Nucleus accumbens (tissue), 56 donors: ENCODE measurements at places on chromosomes 3 and 15.

DNA sequence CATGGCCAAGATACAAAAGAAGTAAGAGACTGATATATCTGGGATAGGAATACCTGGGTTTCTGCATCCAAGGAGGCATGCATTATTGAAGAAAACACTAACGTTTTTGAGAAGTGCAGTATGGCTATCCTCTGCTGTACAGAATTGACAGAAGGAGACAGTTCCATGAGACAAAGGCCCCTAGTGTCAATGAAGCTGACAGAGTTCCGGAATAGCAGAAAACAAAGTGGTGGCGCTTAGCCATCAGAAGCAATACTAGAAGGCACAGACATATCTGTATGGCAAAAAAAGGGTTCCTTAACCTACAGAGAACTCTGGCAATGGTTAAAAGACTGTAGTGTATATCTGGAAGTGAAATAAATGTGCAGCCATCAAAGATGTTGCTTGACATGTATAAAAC, 77.8 kb downstream of the VGLL3 start:
- no peak for DNase-seq

DNA sequence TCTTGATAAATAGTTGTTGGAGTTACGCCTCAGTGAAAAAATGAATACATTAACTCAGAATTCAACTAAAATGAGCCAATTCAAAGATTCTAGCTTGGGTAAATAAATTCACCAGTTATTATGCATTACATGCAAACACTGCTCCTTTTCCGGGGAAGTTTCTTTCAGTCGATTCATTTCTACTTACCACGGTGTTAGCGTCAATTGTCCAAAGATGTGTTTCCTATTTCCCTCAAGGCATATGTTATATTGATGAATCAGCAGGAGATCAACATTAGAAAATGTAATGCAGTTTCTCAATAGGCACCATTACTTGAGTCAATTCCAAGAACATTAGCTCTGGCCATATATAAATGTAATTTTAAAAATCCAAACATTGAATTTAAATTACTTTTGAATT, 517.7 kb downstream of the OTOL1 start:
- no peak for DNase-seq

GRCh38 chr3:126321490-126321889, 35.7 kb downstream of the KLF15 start:
- DNase-seq: no peak

GRCh38 chr3:162558016-162558415, 1061.4 kb downstream of the OTOL1 start:
- no peak for DNase-seq

DNA sequence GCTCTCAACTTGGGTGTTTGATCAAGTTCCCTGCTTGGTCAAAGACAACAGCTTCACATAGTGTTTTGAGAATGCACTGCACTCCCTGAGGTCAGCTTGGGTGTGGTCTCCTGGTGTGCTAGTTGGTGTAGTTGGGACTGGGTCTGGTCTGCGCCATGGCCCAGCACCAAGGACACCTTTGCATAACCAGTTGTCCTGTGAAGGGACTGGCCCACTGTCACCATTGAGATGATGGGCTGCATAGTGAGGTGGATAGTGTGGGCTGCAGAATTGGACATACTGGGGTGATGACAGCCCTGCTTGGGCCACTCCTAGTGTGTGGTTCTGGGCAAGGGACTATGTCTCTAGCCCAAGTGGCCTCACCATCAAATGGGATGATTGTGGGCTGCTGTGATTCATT, 9.5 kb downstream of the RPSA start:
- DNase-seq: no peak

DNA sequence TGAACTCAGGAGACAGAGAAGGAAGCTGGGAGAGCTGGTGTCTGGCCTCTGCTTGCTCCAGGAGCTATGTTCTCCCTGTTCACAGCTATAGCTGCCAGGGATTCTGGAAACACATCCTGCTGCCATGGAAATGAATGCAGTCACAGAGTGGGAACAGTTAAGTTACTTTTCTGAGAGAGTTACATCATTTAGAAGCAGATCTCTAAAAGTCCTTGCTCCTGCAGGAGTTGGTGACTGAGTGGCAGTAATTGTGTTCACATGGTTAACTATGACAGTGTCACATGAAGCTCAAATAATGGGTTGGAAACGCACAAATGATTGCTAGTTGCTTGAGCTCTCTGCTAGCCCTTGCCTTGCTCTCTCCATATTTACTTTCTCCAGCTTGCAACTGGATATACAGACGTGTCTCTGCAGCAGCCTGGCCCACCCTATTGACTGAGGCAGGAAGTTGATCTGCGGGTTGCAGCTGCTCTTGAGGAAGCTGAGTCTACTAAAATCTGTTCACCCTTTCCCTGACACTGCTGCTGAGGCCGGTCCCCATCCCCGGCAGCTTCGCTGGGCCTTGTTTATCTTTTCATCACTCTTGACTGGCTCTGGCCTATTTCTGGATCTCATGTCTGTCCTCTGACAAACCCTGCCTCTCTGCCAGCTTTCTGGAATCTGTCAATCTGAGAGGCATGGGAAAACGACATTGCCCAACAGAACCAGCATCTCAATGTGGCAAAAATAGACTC, 16.7 kb upstream of the ISLR start:
- DNase-seq: no peak

DNA sequence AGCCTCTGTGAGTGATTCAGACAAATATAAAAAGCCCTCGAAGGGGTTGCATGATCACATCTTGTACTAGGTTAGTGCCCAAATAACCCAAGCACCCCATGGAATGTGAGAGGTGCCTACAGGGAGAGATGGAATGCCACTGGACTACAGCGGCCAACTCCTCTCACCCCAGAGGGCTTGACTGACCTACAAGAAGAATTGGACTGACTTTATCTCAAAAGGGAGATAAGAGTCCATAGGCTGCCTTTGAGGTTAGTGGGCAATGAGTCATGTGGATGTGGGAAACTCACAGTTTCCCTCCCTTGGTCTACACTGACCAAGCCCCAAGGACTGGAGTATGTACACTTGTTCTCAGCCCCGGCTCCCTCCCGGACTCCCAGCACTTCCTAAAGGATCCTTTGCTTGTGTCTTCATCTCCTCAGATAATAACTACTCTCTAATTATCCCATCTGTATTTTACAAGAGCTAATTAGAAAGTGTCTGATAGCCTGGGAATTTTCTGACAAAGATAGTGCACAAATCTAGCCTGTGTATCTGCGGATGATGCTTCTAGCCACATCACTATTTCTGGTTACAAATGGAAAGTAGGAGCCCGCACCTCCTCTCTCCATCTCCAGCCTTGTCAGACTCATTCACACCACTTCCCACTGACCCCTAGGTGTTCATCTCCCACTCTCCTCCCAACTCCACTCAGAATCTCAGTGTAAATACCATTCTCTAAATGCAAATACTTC, 547.8 kb upstream of the TBL1XR1 start:
- DNase-seq: no peak

DNA sequence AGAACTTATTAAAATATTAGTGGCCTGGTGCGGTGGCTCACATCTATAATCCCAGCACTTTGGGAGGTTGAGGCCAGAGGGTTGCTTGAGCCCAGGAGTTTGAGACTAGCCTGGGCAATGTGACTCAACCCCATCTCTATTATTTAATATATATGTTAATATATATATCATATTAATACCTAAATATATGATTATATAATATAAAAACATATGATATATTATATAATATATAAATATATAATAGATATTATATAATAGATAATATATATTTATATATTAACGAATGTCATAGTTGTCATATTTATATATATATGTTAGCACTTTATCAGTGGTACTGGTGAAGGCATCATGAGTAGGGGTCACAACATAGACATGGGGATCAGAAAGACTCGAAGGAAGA, 5.2 kb downstream of the HRG start:
- no peak for DNase-seq

DNA sequence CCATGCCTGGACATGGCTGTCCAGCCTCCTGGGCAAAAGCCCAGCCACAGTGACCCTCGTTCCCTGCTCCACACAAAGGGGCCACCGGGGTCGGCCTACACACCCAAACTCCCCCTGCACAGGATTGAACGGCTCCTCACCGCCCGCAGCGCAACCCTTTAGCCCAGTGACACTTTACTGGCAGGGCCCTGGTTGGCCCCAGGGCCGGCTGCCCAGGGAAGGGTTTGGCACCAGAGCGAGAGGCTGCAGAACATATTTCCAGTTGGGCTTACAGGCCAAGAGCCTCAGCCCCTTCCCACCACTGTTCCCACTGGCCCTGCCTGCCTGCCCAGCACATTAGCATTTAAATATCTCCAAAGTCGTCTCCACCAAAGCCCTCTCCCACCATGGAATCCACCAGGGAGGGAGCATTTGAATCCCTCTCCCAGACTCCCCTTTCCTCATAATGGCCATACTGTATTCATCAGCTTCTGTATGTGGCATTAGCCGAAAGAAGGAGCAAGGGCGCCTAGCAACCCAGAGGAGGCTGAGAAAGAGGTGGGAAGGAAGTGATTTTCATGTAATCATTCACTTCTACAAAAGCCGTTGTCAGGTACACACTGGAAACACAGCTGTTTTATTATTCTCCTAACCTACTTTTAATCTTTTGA, 85.4 kb downstream of the SLC6A11 start:
- no peak for DNase-seq

GRCh38 chr3:99648516-99648915, 10.1 kb downstream of the COL8A1 start:
- no peak for DNase-seq
